ENCODE measurements at places on chromosomes 2 and 18. TPM values are rescaled to one million over a fixed set of nuclear protein-coding genes. Genes with fewer than 3 reads are reported as not detected.

The TEKT4 gene
- not detected for total RNA-seq

The FBXO48 gene
- 3.7 TPM for total RNA-seq

The GALR1 gene
- not detected for total RNA-seq

The GKN1 gene
- total RNA-seq, result not detected

The USP37 gene
- 31.6 TPM for total RNA-seq

The MAPK4 gene
- not detected for total RNA-seq

The PPP1R1C gene
- not detected for total RNA-seq

The GAREM2 gene
- 1.9 TPM for total RNA-seq

The FAM237A gene
- total RNA-seq, result not detected

The POTEC gene
- total RNA-seq, result not detected

- H3K27ac ChIP-seq, result no peak overlapping the region
- H3K27me3 ChIP-seq, result peaks cover 12% of the 10 kb centered on the region
- no peak overlapping the region for H3K4me3 ChIP-seq
- no peaks in the 10 kb centered on the region for H3K4me1 ChIP-seq
- H3K36me3 ChIP-seq, result no peaks in the 10 kb centered on the region
- no peak for DNase-seq
Measured at GRCh38 chr2:236517251-236518031, 52.2 kb upstream of the ACKR3 start.

DNA sequence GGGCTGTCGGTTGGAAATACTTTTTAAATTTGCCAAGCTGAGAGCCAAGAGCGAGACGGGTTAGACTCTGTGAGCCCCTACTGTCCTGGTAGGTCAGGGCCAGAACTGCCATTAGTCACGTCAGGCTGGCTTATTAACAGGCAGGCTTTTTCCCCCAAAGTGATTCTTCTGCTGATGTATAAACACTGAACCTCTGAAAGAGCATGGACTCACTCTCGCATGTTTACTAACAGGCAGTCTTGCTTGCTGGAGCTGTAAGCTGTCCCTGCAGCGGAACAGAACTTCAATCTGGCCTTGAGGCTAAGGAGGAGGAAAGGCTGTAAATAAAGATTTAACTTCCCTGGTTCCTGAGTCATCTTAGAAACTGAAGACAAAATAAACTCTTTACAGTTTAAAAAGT, 288.4 kb downstream of the PIEZO2 start:
- H3K4me3 ChIP-seq, result no peak overlapping the region
- peaks cover 8% of the 10 kb centered on the region for H3K27me3 ChIP-seq
- H3K4me1 ChIP-seq, result no peaks in the 10 kb centered on the region
- H3K27ac ChIP-seq, result no peak overlapping the region
- no peak for DNase-seq

DNA sequence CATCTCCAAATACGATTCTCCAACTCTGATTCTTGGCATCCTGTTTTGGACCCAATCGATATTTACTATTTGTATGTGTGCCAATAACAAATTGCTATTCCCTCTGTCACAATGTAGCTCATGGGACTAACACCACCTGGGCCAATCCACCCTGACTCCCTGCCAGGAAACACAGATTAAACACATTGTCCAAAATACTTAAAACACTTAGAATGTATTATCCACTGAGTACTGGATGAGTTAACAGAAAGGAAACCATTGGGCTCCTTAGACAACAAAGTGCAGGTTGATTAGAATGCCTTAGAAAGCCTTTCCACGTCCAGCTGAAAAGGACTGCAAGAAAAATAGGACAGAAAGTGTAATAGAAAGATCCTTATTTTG, 79.4 kb upstream of the ARHGAP28 start:
- no peaks in the 10 kb centered on the region for H3K36me3 ChIP-seq
- no peak overlapping the region for H3K27ac ChIP-seq
- DNase-seq, result no peak
- no peaks in the 10 kb centered on the region for H3K27me3 ChIP-seq
- H3K4me1 ChIP-seq, result no peaks in the 10 kb centered on the region
- no peak overlapping the region for H3K4me3 ChIP-seq

DNA sequence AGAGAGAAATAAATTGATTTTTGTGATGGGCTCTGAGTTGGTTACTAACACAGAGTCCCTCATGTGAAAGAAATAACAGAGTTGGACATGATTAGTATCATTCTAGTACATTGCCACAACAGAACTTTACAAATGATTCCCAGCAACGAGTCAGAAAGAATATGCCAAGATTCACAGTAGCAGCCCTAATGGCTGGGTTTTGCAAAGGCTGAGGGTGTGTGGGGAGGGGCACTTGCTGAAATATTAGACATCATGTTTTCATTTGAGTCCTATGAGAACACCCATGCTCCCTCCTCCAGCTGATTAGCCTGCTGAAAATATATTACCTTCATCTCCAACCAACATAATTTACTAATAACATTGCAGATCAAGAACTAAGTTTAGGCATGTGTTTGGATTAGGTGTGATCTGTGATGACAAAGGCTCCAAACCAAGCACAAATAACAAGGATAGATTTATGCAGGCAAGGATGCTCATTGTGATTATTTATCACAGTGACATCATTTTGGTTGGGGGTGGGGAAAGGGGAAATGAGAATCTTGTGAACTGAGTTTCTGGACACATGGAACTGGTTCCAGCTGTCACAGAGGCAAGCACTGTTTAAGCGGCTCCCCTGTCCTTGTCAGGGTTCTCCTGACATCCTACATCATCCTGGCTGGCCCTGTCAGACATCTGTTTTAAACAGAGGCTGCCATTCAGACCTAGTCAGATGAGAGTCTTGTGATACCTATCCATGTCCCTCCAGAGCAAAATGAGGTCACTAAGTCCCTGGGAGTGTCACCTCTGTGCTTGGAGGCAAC, 205.8 kb upstream of the NCKAP5 start:
- no peak overlapping the region for H3K27ac ChIP-seq
- H3K4me3 ChIP-seq, result no peak overlapping the region
- no peaks in the 10 kb centered on the region for H3K36me3 ChIP-seq
- peaks cover 7% of the 10 kb centered on the region for H3K27me3 ChIP-seq
- no peaks in the 10 kb centered on the region for H3K4me1 ChIP-seq

DNA sequence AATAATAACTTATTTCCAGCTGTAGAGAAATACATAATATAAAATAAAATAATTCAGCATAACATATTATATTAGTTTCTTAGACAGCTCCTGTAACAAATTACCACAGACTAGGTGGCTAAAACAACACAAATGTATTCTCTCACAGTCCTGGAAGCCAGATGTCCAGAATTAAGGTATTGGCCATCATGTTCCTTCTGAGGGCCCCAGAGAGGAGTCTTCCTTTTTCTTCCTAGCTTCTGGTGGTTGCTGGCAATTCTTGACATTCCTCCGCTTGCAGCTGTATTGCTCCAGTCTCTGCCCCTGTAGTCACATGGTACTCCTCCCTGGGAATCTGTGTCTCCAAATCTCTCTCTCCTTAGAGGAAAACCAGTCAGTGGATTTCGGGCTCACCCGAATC, 146.8 kb downstream of the RBM43 start:
- H3K4me3 ChIP-seq, result no peak overlapping the region
- no peaks in the 10 kb centered on the region for H3K4me1 ChIP-seq
- no peaks in the 10 kb centered on the region for H3K36me3 ChIP-seq
- H3K27me3 ChIP-seq, result peaks cover 12% of the 10 kb centered on the region

DNA sequence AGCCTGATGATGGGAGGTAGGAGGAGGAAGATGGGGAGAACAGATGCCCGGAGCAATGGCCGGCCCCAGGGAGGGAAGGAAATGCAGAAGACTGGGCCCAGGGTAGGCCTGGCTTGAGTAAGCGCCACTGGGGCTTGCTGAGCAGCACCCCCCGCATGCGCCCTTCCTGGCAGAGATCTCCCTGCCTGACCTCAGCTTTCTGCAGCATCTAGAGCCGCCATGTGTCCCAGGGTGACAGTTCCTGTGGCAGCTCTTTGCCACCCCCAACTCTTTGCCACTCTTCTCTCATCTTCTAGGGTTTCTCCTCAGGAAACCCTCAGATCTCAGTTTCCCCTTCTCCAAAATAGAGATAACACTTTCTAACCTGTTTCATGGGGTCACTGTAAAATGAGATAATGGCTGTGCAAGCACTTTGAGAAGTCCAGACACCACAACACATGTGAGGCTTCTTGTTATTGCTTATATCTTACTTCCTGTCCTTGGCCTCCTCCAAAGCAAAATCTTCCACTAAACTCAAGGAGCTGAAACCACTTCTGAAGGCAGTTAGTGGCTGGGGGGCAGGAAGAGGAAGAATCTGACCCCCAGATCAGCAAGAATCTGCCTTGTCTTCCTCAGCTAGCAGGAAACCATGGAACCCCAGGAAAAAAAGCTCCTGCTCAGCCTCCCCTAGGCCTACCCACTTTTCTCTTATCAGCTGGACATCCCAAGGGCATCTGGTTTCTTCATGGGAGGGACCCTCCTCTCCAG, 64.9 kb downstream of the EPAS1 start:
- peak overlapping the region; percentile 23 for H3K27ac ChIP-seq
- H3K27me3 ChIP-seq, result no peaks in the 10 kb centered on the region
- H3K4me3 ChIP-seq, result no peak overlapping the region
- H3K4me1 ChIP-seq, result peaks cover 28% of the 10 kb centered on the region
- DNase-seq, result no peak

- no peaks in the 10 kb centered on the region for H3K4me1 ChIP-seq
- no peak overlapping the region for H3K4me3 ChIP-seq
- H3K36me3 ChIP-seq, result no peaks in the 10 kb centered on the region
- H3K27ac ChIP-seq, result no peak overlapping the region
- H3K27me3 ChIP-seq, result no peaks in the 10 kb centered on the region
Measured at GRCh38 chr18:615092-615521, 18.3 kb downstream of the CLUL1 start.

GRCh38 chr18:52636536-52636935, 296.5 kb downstream of the DCC start:
- no peak overlapping the region for H3K4me3 ChIP-seq
- no peaks in the 10 kb centered on the region for H3K27me3 ChIP-seq
- no peak overlapping the region for H3K27ac ChIP-seq
- H3K4me1 ChIP-seq, result no peaks in the 10 kb centered on the region
- no peak for DNase-seq

DNA sequence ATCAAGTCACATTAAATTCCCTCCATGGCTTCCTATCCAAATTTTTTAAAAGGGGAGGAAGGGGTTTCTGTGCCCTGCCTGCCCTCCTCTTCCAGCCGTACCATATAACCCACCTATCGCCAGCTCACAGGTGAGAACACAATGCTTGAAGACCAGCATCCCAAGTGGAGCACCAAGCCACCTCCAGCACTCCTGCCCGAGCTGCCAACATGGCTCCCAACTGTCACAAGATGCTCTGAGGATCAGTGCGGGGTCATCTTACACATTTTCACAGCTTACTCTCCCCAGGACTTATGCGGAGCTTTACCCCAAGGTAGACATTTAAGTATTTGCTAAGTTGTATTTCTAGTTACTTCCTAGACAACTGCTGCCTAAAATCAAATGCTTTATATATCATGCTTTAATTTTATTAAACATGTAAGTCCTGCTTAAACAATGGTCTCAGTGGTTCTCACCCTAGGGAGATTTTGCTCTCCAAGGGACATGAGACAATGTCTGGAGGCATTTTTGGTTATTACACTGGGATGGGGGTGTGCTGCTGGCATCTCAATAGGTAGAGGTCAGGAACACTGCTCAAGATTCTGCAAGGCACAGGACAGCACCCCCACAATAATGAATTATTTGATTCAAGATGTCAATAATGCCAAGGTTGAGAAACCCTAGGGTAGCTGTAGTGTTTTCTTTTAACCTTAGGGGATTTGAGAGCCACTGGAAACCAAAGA, 45.8 kb downstream of the SF3B1 start:
- DNase-seq, result no peak
- H3K27me3 ChIP-seq, result no peaks in the 10 kb centered on the region
- no peak overlapping the region for H3K27ac ChIP-seq
- H3K4me3 ChIP-seq, result no peak overlapping the region

GRCh38 chr2:201937343-201937742, 96.3 kb upstream of the FZD7 start:
- no peak for DNase-seq
- no peak overlapping the region for H3K27ac ChIP-seq
- H3K27me3 ChIP-seq, result peaks cover 26% of the 10 kb centered on the region
- H3K4me3 ChIP-seq, result no peak overlapping the region
- H3K36me3 ChIP-seq, result no peaks in the 10 kb centered on the region
- no peaks in the 10 kb centered on the region for H3K4me1 ChIP-seq

- peak overlapping the region; percentile 56 for H3K27ac ChIP-seq
- H3K36me3 ChIP-seq, result no peaks in the 10 kb centered on the region
- H3K4me3 ChIP-seq, result peak overlapping the region; percentile 86
- peaks cover 5% of the 10 kb centered on the region for H3K27me3 ChIP-seq
- peaks cover 12% of the 10 kb centered on the region for H3K4me1 ChIP-seq
Measured at GRCh38 chr2:71226096-71226964, 573 bp downstream of the PAIP2B start.

DNA sequence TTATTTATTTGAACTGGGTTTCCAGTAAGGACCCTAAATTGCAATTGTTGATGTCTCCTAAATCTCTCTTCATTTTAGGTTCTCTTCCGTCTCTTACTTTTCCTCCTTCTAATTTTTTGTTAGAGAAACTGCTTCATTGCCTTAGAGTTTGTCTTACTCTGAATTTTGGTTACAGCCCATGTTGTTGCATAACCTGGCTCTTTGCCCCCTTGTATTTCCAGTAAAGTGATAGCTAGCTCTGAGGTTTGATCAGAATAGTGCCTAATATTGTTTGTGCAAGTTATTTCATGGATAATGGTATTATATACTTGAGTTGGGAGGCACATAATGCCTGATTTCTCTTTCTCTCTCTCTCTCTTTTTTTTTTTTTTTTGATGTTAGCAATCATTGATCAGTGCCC, 71.8 kb downstream of the MGAT5 start:
- H3K4me3 ChIP-seq, result no peak overlapping the region
- DNase-seq, result no peak
- no peaks in the 10 kb centered on the region for H3K27me3 ChIP-seq
- H3K36me3 ChIP-seq, result peaks cover 4% of the 10 kb centered on the region

DNA sequence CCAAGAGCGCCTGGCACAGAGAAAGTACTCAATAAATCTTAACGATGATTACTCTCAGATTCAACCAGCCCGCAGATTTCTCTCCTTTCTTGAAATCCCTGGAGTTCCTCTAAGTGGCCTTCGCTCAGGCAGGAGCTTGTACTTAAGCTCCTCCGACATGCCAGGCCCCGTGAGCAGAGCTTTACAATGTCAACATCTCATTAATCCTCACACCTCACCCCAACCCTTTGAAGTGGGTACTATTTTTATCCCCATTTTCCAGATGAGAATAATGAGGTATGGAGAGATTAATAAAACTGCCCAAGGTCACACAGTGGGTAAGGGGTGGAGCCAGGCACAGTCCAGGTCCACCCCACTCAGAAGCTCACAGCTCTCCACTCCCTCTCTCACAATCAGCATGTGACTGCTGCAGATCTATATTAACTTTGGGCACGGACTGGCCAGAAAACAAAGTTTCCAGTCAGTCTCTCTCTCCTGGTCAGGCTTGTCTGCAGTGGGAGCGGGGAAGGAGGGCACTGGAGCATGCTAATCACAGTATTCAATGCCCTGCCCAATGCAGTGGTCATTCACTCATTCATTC, 18.0 kb downstream of the DNMT3A start:
- H3K27ac ChIP-seq, result peak overlapping the region; percentile 93
- H3K4me3 ChIP-seq, result peak overlapping the region; percentile 73
- no peak for DNase-seq
- peaks cover 27% of the 10 kb centered on the region for H3K36me3 ChIP-seq
